ENCODE measurements at places on chromosomes 5 and 9.
A peak's percentile ranks its signal among the peaks of the same experiment; 100 is the strongest.

DNA sequence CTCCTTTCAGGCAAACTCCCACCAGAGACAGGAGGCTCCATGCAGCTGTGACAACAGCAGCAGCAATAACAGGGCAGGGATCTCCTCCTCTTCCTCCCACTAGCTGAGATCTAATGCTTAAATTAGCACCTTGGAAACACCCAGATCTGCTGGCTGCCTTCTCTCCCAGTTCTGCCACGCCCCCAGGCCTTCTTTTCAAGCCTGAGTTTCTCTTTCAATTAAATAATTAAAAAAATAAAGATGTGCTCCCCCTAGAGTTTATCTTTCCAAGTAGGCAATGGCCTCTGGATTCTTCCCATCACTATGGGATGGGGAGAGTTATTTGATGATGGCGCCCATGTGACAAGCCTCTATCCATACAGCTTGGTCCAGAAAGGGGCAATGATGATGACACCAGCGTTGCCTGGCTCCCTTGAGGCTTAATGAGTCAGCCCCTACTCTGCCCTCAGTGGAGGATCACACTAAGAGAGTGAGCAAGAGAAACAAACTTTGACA, 3.8 kb downstream of the FAM219A start:
- peak; percentile 53 for DNase-seq

GRCh38 chr5:173302546-173303155, 25.6 kb downstream of the STC2 start:
- DNase-seq, result peak; percentile 85

GRCh38 chr5:116872986-116873385, 298.4 kb upstream of the SEMA6A start:
- no peak for DNase-seq

- DNase-seq, result no peak
Observed at GRCh38 chr9:127503379-127503921, 52.1 kb downstream of the LRSAM1 start.

GRCh38 chr5:76290321-76290757, 112.7 kb upstream of the IQGAP2 start:
- no peak for DNase-seq

- no peak for DNase-seq
Observed at GRCh38 chr9:13513286-13513685, 233.8 kb upstream of the MPDZ start.

- peak; percentile 21 for DNase-seq
Observed at GRCh38 chr5:52989025-52989780, at the start of gene ITGA2. TSS of gene ITGA2 (plus strand) at chr5:52989352. CDS start at chr5:52989469, 117 bp downstream.

GRCh38 chr5:151023651-151024050, 3.3 kb downstream of the GPX3 start:
- no peak for DNase-seq

GRCh38 chr5:171952021-171952420, 54.4 kb downstream of the FBXW11 start:
- DNase-seq, result no peak
